ENCODE measurements at places on chromosomes 13 and 19. TPM values are rescaled to one million over a fixed set of nuclear protein-coding genes. Genes with fewer than 3 reads are reported as not detected.

GRCh38 chr13:79231887-79232286 lies 174.2 kb downstream of the RBM26 start:
- no peak for DNase-seq

Gene FGF22
- not detected for total RNA-seq

Gene ZNF329
- 17.3 TPM for total RNA-seq

Gene OR7C1
- total RNA-seq: not detected

DNA sequence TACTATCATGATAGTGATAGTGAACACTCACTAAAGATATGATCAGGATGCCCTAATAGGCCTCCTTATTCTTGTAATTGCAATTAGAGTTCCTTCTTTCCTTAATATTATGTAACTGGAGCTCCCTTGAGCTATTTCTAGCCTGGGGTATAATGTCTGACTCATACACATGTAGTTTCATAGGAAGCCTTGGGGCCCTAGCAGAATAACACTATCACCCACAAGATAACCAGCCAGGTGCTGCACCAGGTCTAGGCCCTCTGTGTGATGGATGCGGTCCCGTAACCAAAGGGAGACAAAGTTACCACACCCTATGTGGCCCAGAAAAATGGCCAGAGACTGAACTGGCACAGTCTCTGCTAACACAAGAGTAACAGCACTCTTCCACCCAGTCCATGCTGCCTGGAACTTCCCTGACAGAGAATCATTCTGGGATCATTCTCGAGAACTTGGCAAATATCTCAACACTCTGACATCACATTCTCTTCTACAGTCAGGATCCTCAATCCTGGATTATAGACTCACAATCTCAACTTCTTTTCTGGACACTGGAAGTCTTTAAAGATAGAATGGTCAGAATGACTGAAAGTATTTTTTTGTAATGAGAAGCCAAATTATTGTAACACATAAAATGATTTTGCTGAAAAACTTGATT lies 32.6 kb upstream of the IGFL4 start:
- peak; percentile 75 for DNase-seq

Gene RELB
- 26.7 TPM for total RNA-seq

DNA sequence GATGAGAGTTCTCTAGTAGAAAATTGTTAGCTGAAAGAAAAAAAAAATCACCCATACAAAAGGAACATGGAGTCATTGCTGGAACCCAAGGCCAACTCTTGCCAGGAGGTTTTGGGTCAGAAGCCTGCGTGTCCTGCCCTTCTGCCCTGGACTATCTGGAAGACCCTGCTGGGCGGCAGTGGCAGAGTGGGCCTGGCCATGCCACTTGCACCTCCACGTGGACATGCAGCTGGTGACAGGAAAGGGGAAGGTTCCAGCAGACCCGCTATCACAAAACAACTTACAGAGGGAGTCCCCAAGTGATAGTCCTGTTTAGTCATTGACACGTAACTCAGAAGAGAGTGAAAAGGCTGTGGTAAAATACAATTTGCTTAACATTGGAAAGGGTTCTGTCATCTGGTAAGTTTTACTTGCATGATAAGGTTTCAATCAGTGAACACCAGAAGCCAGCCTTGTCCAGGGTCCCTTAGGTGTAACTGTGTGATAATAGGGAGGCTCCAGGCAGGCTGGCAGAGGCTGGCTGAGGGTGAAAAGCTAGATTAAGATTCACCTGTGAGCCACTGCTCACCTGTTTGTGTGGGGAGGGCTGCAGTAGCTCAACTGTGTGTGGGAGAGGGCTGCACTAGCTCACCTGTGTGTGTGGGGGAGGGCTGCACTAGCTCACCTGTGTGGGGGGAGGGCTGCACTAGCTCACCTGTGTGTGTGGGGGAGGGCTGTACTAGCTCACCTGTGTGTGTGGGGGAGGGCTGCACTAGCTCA lies 47.8 kb downstream of the COL4A2 start:
- DNase-seq: no peak

Gene TEAD2
- total RNA-seq: 40.3 TPM
